SK-MEL-5 (cell line): ENCODE measurements at places on chromosomes 3 and 15.

DNA sequence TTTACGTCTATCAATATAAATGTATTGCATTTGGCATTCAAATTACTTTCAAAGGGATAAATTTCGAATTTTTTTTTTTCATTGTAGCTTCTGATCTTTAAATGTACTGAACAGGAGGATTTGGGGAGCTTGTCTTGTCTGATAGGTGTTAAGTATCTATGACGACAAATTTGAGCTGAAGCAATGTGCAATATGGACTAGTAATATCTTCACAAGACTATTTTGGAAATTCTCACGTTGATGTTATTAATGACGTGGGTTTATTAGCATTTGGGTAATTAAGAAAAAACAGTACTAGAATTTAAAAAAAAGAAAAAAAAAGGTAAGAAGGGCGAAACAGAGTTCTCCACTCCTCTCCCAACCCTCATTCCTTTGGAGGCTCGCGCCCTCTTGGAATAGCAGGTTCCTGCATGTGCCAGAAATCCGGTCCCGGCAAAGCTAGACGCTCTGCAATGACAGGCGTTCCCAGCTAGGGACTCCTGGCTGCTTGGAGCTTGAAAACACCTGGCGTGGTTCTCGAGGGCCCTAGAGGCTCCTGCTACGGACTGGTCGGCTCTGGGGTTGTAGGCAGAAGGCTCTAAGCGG is 648 bp upstream of the P2RY1 start:
- no peak for DNase-seq

DNA sequence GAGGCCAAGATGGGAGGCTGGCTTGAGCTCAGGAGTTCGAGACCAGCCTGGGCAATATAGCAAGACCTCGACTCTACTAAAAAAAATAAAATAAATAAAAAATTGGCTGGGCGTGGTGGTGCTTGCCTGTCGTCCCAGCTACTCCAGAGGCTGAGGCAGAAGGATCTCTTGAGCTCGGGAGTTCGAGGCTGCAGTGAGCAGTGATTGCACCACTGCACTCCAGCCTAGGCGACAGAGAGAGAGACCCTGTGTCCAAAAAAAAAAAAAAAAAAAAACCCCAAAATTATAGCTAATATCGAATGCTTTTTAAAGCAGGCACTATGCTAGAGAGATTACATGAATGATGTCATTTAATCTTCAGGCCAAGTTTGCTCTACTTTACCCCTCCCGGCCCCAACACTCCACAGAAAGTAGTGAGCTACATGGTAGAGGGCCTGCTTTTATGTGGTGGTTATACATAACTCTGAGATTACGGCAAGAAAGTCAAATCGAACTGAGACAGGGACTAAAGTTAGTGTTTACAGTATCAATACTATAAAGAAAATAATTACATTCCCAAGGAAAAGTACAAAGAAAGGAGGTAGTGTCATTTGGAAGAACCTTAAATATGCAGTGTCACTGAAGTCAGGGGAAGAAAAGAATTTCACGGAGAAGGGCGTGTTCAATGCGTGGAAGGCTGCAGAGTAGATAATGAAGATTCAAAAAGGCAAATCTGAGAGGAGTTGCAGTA is 1.1 kb downstream of the ADPGK start:
- no peak for DNase-seq

- peak; percentile 6 for DNase-seq
Measured at GRCh38 chr3:1092061-1092460, 763 bp upstream of the CNTN6 start.

DNA sequence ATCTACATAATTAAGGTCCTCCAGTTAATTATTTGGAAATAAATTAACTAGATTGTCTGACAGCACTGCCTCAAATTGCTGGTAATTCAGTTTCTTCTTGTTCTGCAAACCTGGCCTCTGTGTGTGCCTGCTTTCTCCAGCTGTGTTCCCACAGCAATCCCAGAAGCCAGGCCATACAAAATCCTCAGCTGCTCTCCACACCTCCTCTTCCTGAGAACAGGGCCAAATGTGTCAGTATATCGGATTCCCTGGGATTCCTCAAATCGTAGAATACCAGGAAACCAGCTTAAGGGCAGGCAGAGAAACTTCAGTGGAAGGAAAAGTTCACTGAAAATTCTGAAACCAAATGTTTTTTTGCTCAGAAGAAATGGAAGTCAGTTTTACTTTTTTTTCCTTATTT is 261.4 kb downstream of the ZMAT3 start:
- no peak for DNase-seq

GRCh38 chr3:126314305-126314789 is 42.9 kb downstream of the KLF15 start:
- DNase-seq = no peak

DNA sequence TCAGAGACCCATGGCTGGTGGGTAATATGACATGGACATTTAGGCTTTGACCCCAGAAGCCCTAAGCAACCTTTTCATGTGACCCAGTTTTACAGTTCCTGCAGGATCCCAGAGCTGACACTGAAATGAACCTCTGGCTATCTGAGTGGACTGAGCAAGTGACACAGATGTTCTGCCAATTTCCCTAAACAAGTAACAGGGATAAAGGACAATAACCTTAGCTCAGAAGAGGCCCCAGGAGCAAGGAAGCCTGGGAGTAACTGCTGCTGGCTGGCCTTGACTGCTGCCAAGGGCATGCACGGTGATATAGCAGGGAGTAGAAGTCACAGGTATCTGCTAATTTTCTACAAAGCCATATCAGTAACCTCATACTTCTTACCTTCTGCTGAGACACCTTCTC is 177.9 kb downstream of the CHL1 start:
- no peak for DNase-seq

GRCh38 chr3:127678611-127679533 is 6.1 kb downstream of the ABTB1 start:
- DNase-seq = no peak

GRCh38 chr3:169627789-169628188 is 35.7 kb downstream of the MECOM start:
- no peak for DNase-seq

GRCh38 chr3:33648793-33649192 is 69.3 kb downstream of the CLASP2 start:
- DNase-seq = no peak

DNA sequence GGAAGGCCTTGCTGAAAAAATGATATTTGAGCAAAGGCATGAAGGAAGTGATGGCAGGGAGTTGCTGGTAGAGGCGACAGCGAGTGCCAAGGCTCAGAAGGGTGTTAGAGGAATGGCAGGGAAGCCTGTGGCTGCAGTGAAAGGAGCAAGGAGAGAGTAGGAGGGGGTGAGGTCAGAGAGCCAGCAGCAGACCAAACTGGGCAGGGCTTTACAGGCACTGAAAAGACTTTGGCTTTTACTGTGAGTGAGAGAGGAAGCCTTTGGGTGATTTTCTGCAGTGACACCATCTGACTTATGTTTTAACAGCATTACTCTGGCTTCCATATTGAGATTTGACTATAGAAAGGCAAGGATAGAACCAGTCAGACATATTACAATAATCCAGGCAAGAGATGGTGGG is 11.4 kb downstream of the TICRR start:
- no peak for DNase-seq

DNA sequence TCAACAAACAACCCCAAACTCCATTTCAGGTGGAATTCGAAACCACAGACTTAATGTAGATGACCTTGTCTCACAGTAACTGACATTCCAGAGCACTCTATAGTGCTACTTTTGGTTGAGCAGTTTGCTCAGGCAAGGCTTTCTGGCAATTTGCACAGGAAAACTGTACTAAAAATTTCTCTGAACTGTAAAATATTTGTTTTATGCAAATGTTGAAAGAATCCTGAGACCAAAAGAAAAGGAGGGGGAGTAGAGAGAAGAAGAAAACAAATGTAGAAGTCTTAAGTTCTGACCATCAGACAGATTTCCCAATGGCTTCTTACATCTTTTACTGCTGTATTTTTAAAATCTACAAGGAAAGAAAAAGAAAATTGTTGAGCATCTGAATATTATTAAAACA is 53.5 kb downstream of the DTWD1 start:
- DNase-seq = no peak
